Stimulated activated CD4-positive, alpha-beta T cell treated with anti-CD3 and anti-CD28 coated beads, Interleukin-4, amount 100 ng/mL, for 4 hours (primary cell): ENCODE measurements at places on chromosomes 1 and 21.

GRCh38 chr21:25562660-25563059, 44.6 kb downstream of the MRPL39 start:
- no peak for DNase-seq

GRCh38 chr1:54971317-54971791, 9.1 kb upstream of the TMEM61 start:
- DNase-seq, result no peak

GRCh38 chr21:45768011-45768739, 124.7 kb downstream of the PCBP3 start:
- peak; percentile 43 for DNase-seq

- DNase-seq, result no peak
Observed at GRCh38 chr1:73761559-73761958, 436.4 kb downstream of the LRRIQ3 start.

- no peak for DNase-seq
Observed at GRCh38 chr1:196317535-196318522, 290.4 kb downstream of the KCNT2 start.
